ENCODE measurements at places on chromosomes 3 and 15.

GRCh38 chr3:123130079-123130750, 63.4 kb downstream of the PDIA5 start:
- no peak for DNase-seq

DNA sequence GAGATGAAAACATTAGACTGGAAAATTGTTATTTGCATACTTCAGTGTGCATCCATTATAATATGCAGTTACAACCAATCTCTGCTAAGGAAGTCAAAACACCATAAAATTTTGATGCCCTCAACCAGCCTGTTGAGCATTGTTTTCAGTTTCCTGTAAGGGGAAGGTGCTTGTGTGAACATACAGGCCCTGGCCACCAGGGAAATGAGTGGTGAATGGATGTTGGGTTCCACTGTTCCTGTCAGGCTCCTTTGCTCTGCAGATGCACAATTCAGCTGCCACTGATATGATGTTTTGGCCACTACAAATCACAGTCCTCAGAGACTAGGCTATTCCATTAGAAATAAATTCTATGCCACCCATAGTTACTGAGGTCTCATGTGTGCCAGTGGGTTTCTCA, 184.6 kb downstream of the SYNPR start:
- DNase-seq, result no peak

DNA sequence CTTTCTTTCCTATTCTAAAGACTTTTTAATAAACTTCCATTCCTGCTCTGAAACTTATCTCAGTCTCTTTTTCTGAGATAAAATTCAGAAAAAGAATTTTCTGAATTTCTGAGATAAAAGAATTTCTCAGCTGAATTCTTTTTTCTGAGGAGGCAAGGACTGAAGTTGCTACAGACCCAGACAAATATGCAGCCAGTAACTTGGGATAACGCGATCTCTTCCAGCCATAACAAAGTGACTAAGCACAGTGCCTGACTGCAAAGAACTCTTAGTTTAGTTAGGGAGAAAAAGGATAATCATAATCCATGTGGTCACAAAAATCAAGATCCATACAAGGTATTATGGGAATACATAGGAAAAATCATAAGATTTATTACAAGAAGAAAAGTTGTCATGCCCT, 222.0 kb upstream of the GAP43 start:
- DNase-seq, result no peak

DNA sequence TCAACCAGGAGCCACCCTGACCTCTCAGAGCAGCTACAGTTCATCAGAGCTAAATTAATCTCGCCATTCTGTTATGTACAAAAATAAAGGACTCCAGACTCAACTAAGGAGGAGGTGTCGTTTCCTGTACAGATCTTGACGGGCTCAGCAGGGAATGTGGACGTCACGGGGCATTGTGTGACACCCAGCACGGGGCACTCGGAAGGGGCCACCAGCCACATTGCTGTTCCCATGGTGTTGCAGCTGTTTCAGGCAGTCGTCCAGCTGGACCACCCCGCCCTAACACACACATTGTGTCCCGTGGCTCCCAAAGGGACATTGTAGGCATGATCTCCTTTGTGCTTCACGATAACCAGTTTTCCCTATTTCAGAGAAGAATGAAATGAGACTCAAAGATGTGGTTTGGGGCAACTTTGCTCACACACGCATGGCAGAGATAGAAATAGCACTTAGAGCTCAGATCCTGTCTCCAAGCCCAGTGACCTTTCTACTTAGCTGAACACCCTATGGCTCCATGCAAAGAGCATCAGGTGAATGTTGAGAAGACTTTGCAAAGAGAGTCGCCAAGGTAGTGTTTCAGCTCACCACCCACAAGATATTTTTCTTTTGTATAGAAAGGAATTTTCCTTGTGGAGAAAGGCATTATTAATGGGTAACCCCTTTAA, 5.5 kb downstream of the SSUH2 start:
- DNase-seq, result no peak

- no peak for DNase-seq
Measured at GRCh38 chr3:33663042-33663441, 55.0 kb downstream of the CLASP2 start.

DNA sequence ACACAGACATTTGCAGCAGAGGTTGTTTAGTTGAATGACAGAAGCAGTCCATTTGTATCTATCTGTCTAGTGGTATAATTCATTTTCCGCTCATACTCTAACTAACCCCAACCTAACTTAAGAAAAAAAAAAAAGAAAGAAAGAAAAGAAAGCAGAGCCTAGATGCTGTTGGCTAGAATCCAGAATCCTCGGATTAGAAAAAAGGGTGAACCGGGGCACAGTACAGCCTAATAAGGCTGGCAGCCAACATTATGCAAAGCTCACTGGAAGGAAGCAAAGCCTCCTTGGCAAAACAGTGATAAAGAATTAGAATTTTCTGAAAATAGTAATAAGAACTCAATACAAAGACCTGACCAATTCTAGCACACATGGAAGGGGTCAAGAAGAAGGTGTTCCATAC, 640.8 kb downstream of the TUSC7 start:
- no peak for DNase-seq

- DNase-seq, result no peak
Measured at GRCh38 chr3:25461946-25462345, 33.9 kb downstream of the RARB start.

- DNase-seq, result no peak
Measured at GRCh38 chr3:15637131-15637951, 35.8 kb downstream of the BTD start.

GRCh38 chr3:1938975-1939374, 159.7 kb upstream of the CNTN4 start:
- no peak for DNase-seq

- no peak for DNase-seq
Measured at GRCh38 chr15:81398910-81399551, 25.0 kb upstream of the TMC3 start.

DNA sequence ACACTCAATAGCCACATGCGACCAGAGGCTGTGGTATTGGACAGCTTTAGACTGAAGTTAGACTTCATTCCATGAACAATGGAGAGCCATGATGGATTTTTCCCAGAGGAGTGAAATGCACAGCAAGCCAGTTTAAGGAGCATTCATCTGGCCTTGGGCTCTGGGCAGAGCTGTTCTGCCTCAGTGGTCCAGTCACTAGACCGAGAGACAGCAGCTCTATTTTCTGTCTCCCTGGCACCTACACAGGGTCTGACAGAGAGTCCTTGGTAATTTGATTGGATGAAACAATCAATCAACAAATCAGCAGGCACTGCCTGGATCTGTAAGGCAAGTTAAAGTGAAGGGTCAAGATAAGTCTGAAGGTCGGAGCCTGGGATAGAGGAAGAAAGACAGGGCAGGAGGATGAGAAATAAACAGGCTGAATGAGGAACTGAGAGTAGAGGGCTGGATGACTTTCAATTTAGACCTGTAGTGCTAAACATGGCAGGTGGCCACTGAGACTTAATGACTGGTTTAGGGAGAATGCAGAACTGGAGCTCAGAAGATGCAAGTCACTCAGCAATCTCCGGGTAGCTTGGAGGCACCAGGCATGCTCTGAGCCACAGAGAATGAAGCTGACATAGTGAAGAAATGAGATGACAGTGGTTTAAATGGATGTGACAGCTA, 98.5 kb upstream of the SLC25A36 start:
- no peak for DNase-seq

- no peak for DNase-seq
Measured at GRCh38 chr3:188531210-188531609, 377.3 kb downstream of the LPP start.

- peak; percentile 56 for DNase-seq
Measured at GRCh38 chr3:99808163-99808794, 9.4 kb upstream of the CMSS1 start.

DNA sequence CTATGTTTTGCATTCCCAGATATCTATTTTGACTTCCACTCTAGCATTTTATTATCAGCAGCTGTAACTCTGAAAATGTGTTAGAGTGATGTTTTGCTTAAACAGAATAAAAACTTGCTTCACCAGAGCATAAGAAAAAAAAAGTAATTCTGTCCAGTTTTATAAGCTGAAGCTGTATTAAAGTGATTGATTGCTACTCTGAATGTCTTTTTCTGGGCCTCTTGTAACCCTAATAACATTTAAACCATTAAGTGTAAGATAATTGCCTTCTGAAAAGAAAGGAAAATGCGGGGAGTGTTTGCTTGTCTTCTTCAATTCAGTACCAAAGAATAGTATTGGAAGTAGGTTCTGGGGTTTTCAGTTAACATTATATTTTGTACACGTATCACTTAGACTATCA, 57.9 kb upstream of the UBE2E1 start:
- no peak for DNase-seq

- DNase-seq, result no peak
Measured at GRCh38 chr3:179000144-179000543, 71.5 kb downstream of the ZMAT3 start.

DNA sequence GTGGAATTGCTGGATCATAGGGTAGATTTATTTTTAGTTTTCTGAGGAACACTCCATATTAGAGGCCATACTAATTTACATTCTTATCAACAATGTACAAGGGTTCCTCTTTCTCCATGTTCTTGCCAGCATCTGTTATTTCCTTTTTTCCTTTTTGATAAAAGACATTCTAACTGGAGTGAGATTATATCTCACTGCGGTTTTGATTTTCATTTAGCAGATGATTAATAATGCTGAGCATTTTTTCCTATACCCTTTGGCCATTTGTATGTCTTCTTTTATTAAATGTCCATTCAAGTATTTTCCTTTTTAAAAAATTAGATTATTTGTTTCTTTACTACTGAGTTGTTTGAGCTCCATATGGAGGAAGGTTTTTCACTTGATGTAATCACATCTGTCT, 1189.5 kb downstream of the ZPLD1 start:
- no peak for DNase-seq

DNA sequence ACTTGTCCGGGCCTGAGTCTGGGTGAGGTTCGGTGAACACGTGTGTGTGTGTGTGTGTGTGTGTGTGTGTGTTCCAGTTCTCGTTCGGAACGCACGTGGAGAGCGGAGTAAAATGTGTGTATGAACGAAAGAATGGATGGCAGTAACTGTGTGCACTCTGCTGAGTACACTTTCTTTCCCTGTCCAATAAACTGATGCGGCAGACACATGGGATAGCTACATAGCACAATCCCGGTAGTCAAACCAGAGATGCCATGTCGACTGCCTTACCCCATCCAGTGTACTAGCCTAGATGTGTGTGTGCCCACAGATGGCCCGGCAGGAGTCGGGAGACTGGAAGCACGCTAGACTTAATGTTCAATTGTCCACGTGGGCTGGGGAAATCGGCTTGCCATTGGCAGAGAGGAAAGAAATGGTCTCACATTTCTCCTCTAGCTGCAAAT, 507 bp upstream of the GOLIM4 start:
- no peak for DNase-seq

DNA sequence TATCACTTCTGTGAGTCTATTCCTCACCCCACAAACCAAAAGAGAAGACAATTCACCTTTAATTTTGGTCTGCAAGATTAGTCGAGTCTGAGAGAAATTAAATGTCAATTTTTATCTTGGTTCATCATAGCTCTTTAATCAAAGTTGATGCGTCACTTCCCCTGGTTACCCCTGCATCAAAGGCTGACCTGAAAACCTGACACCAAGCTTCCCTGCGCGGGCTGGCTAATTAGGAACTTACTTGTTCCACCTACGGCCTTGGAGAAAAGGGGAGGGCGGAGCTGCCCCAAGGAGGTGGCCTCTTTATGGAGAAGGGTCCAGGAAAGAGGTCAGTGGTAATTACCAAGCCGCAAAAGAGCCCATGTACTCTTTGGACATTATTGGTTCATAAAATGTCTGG, 218.4 kb downstream of the ARRDC4 start:
- DNase-seq, result no peak

DNA sequence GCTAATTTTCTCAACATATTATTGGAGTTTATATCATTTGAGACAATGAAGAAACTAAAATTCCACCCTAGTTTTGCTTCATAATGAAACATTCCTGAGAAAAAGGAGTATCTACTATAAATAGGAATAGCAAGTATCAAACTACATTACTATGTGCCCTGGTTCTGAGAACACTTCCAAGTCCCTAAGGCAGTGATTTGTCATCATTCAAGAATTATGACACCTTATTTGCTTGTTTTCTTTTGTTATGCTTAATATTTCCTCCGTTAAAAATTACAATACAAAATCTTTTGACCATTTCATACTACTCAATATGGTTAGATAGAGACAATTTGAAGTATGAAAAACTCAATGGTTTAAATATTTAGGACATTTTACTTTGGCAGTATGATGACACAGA, 707.8 kb upstream of the GOLIM4 start:
- DNase-seq, result no peak

DNA sequence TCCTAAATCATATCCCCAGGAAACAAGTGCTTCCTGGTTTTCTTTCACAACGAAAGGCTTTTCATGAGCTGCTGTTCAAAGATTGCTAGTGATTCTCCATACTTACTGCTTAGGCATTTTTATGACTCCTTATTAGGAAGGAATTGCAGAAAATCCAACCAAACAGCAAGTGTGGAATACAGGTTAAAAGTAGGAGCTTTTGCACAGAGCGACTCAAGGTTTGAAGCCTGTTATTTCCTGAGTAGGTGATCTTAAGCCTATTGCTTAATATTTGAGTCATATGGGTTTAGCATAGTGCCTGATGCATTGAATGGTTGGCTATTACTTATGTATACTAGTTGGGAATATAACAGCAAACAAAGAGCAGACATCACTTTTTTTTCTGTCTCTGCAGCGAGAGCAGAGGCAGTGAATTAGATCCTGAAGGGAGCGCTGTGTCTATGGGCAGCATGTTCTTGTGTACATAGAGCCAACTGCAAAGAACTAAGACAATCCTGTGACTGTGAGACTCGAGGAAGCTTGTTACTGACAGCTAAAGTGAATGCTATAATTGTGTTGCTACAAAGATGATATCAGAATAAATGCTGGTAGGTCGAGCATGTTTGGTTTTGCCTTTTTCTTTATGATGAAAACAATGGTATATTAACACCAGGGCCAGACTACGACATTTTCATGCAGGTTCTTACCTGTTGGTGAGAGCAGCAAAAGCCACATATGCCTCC, 6.3 kb downstream of the TM4SF1 start:
- DNase-seq, result no peak

GRCh38 chr15:66131831-66132230, 121.7 kb downstream of the MEGF11 start:
- DNase-seq, result no peak

All from CD4-positive, alpha-beta T cell treated with Interleukin-15 for 4 hours (primary cell).